ENCODE measurements at places on chromosomes 11 and 22.

DNA sequence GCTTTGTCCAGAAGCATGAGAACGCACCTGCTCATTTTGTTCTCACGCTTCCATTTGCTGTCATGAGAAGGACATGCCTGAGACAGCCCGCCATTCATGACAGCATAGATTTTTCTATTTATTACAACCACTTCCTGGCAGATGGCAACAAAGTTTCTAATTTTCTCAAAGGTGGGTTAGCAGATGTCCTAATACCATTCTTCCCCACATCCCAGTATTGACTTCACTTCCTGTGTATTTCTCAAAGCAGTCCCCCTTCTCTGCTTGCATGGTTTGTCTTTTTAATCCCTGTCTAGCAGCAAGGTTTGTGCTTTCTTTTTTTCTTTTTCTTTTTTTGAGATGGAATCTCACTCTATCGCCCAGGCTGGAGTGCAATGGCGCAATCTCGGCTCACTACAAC is 94.3 kb downstream of the ISX start:
- no peak for DNase-seq

DNA sequence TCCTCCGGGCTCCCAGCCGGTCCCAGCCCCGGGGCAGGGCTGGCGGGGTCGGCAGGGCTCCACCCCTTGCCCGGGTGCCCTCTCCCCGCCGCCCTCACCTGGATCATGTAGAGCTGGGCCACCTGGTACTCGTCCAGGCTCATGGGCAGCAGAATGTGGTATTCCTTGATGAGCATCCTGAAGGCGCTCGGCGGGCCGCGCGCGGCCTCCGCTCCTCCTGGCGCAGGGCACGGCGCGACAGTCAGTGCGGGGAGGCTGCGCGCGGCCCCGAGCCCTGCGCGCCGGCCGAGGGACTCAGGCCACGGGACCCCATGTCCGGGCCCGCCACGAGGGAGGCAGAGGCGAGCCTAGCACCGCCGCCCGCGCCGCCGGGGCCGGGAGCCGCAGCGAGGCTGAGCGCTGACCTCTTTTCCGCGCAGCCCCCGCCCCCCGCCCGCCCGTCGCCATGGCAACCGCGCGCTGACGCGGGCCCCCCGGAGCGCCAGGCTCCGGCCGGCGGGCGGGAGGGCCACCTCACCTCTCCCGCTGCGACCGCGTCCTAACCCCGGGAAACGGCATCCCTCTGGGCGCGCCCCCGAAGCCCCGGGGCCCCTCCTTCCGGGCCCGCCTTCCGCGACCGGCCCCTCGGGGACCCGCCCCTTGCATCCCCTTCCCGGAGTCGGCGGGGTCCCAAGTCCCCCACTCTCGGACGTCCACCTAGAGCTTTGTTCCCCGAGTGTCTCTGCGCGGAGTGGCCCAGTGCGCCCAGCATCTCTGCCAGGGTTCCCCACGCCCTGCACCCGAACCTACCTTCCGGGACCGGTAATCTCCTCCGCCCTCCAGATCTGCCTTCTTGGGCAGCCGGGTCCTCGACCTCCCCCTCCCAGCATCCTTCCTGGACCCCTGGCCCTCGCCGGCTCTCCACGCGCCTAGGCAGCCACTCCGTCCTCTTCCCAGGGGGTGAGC is 886 bp downstream of the PITPNM1 start:
- no peak for DNase-seq

- no peak for DNase-seq
Measured at GRCh38 chr11:33490842-33491370, 209.7 kb downstream of the C11orf91 start.

- DNase-seq, result no peak
Measured at GRCh38 chr11:13940907-13941256, 21.6 kb upstream of the SPON1 start.

DNA sequence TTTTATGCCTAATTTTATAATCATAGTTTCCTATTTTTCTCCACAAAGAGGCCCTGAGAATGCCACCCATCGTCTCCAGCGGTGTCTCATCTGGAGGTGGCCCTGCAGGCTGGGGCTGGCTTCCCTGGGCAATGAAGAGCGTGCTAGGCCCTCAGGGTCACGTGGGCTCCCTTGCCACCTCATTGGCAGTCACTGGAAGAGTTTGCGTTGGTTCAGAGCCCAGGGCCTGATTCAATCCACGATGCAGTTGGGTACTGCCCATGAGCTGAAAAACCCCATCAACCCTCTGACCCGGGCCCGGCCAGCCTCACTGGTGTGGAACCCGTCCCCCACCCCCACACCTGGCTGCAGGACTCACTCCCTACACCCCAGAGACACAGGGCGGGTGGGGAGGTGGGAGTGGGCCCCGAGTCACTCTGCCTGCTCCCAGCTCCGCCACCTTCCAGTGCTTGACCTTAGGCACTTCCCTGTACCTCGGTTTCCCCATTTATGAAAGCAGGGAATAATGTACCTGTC is 43.4 kb upstream of the A4GALT start:
- DNase-seq, result no peak

DNA sequence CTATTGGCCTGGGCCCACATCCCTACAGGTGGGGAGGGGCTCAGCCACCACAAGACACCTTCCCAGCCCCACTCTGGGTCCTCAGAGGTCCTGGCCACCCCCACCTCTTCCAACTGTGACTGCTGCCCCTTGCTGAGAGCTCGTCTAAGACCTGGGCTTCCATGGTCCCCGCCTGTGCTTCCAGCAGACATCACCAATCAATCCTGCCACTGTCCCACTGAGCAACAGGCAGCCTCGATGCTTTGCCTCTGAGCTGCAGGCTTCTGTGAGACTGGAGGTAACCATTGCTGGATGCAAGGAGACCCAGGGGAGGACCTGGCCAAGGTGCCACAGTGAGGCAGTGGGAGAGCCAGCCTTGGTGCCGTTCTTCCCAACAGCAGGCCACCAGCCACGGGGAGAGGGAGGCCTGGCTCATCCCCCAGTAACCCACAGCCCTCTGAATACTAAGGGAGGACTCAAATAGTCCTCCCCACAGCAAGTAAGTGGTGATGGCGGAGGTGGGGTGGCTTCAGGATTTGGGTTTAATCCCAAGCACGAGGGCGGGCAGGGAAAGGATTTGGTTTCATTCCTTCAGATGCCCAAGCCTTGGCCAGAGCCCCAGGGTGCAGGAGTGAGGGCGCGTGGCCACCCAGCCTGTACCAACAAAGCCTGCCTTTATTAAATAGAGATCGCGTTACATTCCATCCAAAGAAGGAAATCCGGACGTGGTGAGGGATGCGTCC is 5.5 kb upstream of the FADS3 start:
- DNase-seq, result no peak

GRCh38 chr11:14096606-14097005 is 134.1 kb downstream of the SPON1 start:
- no peak for DNase-seq

DNA sequence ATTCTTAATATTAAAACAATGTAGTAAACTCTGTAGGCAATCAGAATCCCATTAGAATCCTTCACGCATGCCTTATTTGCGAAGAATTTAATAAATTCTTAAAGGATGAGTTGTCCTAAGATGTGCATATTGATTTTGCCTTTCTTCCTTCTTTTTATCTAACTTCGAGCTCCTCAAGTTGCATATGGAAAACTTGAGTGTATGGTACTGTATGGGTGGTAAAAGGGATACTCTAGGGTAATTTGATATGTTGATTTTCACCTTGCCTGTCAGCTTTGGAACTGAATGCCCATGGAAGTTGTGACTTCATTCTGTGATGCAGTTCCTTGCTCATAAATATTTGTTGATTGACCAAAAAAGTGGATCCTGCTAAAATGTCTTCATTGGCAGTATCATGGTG is 193.8 kb downstream of the DDX10 start:
- DNase-seq, result no peak

- DNase-seq, result no peak
Measured at GRCh38 chr22:43928468-43928867, 4.9 kb downstream of the PNPLA3 start.

- no peak for DNase-seq
Measured at GRCh38 chr22:25777870-25778269, 35.9 kb downstream of the MYO18B start.

DNA sequence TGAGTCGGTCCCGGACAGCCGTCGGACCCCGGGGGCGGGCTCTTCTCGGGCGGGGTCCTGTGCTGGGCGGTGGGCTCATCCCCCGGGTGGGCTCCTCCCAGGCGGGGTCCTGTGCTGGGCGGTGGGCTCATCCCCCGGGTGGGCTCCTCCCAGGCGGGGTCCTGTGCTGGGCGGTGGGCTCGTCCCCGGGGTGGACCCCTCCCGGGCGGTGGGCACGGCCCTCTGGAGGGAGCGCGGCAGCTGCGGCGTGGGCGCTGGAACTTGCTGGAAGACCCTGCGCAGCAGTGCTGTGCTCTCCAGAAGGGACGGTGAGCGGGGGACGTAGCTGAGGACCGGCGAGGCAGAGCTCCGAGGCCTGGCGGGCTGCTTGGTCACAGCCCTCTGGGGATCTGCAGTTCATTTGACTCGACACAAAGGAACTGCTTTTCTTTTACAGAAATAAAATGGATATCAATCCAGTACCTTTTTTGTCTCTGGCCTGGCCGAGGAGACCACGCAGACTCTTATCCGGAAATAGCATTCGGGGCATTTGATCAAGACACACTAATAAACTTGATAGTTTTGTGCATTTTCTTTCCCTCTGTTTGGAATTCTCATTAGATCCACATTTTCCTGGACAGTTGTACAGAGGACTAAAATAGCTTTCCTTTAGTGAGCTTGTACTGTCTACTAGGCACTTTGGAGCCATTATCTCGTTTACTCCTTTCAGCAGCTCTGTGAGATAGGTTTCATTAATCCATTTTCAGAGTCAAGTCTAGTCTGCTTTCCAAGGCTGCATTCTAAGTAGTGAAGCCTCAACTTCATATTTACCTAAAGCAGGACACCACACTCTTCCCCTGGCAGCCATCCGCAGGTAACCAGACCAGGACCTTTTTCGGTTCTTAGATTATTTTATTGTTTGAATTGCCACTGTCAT is 812 bp downstream of the JAM3 start:
- DNase-seq, result no peak

DNA sequence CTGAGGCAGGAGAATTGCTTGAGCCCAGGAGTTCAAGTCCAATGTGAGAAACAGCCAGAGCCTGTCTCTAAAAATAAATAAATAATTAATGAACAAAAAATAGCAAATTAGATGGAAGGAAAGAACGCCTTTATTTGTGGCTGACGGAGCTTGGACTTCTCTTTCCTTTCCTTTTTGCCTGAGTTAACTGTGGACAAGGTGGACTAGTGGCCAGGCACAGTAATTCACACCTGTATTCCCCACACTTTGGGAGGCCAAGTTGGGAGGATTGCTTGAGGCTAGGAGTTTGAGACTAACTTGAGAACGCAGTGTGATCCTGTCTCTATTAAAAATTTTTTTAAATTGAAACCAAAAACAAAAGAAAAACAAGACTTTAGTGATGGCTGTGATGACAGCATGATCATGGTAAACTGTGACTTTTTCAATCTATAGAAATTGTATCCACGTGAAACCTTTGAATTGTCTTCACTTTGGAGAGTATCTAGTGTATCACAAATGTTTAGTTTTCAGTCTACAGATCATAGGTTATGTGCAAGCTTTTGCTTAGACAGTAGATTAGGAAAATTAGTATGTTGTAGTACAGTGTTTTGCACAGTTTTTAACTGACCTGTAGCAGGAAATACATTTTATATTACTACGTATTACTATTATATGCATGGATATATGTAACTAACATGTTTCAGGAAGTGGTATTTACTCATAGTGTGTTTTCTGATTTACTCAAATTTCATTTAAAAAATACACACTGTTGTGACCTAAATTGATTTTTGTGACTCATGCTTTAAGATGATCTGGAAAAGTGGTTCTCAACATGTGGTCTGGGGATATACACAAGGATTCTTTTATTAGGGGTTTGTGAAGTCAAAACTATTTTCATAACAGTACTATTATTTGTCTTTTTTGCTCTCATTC is 42.1 kb downstream of the KDM2A start:
- DNase-seq, result no peak

DNA sequence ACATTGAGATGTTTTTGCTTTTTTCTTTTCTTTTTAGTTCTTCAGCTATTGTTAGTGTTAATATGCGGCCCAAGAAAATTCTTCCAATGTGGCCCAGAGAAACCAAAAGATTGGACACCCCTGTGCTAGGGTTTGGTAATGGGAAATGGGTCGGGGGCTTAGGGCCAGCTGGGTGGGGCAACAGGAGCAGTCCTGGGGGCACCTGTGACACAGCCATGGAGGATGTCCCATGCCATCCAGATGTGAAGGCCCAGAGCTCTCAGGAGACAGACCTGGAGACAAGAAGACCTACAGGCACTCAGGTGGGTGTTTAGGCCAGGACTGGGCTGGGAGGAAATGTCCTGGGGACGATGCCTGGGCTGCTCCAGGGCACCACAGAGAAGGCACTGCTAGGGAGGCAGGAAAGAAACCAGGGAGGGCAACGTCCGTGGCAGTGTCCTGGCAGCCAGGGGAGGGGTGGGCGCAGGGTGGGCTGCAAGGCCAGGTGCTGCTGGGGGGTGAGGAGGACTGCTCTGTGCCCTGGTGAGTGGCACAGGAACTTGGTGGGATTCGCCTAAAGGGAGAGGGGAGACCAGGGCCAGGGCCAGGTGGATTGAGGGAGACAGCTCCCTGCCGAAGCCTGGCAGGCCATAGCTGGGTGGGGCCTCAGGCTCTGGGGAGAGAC is 21.4 kb downstream of the RELT start:
- no peak for DNase-seq

GRCh38 chr11:46034041-46034440 is 87.2 kb downstream of the PHF21A start:
- DNase-seq, result no peak

GRCh38 chr22:18906896-18907295 is 776 bp downstream of the DGCR6 start:
- DNase-seq, result no peak

GRCh38 chr22:28397306-28397705 is 282.3 kb downstream of the TTC28 start:
- DNase-seq, result no peak

DNA sequence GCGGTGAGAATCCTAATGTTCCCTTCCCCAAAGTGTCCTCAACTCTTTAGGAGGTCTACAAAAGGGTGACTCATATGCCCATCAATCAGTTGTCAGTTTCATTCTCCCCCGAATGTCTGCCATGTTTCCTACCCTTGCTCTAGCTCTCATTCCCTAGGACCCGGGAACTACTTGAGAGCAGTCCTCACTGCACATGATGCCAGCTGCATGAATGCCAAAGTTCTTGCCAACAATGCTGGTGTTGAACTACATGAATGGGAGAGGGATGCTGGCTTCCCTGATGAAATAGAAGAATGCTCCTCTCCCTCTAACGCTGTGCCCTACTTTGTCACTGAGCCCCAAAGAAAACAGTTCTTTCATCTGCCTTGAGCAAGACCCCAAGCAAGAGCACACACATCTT is 12.5 kb upstream of the FSHB start:
- DNase-seq, result no peak

DNA sequence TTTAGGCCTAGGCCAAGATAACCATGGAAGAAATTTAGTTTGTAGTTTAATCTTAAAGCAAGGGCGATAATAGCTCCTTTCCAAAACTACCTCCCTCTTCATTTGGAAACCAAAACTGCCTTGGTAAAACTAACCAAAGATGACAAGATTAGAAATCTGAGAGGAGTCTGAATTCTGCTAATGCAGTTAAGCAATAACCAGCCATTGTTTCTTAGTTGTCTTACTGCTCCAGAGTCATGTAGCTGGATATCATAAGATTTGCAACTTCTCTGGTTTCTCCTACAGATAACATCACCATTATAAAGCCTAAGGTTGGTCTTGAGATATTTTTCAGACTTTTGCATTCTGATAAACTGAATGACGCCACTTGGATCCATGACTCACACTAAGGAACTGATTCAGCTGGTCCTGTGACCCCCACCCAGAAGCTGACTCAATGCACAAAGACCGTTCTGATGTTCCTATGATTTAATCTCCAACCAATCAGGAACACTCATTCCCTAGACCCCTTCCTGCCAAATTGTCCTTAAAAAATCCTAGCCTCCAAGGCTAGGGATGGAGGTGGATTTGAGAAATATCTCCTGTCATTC is 200.8 kb downstream of the LUZP2 start:
- no peak for DNase-seq
